Activated CD8-positive, alpha-beta memory T cell treated with anti-CD3 and anti-CD28 coated beads, Interleukin-2, amount 10 ng/mL, durations not matched to agents 7 days and 5 days (primary cell): ENCODE measurements at places on chromosomes 12 and 14.

DNA sequence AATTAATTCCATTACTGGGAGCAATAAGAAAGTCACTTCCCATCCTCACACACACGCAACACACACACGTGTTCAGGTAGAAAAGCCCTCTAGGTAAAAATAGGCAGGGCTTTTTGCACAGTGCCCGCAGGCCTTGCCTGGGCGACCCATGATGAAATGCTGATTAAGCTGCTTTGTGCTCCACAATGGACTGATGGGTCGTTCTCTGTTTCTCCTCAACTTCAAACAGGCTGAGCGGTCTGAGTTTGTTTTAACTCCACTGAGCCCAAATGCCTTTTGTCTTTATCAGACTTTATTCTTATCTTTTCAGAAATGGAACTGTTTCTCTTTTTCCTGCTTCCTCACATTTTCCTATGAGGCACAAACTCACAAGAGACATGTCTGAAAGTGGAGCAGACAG, 9.4 kb upstream of the DACT1 start:
- no peak for DNase-seq

DNA sequence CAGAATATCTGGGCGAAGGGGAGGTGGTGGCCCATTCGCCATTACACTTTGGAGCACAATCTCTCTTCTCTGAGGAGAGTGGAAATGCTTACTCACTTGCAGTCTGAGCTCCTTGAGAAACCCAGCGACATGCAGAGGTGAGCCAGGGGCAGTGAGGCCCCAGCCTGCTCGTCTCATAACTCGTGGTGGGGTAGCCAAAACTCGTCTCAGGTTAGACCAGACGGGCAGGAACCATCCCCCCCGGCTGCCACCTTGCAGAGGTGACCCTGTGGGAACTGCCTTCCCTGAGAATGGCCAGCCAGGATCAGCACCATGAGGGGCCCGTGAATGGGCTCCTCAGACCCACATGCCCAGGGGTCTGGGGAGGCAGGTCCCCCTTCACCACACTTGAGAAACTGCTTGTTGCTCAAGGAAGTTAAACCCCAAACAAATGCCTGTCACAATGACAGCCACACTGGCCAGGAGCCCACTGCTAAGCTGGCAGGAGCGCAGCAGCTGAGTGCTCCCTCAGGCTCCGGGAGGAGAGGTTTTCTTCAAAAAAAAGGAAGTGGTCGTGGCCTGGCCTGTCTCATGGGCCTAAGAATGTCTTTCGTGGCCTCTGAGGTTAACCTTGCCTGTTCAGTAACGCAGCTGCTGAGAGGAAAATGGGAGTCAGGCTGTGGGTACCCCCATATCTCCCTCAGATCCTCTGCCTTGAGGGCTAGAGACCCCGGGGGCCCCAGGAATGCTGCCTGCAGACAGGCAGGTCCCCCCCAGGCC, 9.2 kb upstream of the ALDH2 start:
- peak; percentile 67 for DNase-seq

GRCh38 chr14:69992564-69992963, 113.3 kb downstream of the SMOC1 start:
- no peak for DNase-seq

DNA sequence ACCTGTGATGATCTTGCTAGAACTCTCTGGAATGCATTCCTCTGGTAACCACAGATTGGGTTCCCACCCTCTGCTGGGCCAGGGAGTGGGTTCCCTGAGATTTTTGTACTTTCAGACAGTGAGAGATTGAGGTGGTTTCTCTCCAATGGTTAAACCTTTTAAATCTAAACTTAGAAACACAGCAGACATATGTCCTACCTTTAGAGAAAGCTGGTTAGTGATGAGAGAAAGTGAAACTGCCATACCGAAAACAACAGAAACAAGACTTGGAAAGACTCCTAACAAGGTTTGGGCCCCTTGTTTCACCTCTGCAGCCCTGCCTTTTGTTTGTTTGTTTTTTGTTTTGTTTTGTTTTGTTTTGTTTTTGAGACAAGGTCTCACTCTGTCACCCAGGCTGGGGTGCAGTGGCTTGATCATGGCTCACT, 9.7 kb upstream of the SGPP1 start:
- DNase-seq, result no peak

- no peak for DNase-seq
These were observed 2.7 kb upstream of the EXOC3L4 start for GRCh38 chr14:103091883-103092222.
